Fibroblast of skin of left quadriceps (primary cell): ENCODE measurements at places on chromosomes 1 and 21.

- DNase-seq: no peak
Observed at GRCh38 chr1:243851765-243852164, 1.7 kb upstream of the AKT3 start.

DNA sequence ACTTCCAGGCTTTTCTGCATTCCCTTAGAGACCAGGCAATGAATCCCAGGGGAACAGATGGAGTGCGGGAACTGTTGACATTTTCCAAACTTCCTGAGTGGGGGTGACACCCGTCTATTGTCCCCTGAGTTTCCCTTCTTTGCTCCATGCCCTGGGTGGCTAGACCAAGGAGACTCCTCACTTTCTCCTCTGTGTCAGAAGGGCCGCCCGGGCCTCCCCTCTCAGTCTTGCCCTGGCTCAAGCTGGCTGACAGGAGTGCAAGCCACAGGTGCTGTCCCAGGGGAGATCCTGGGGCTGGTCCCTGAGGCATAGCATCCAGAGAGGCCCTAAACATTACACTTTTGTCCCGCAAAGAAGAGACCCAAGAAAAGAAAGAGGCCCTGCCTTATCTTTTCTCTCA is 62.8 kb downstream of the DDX20 start:
- DNase-seq: no peak

DNA sequence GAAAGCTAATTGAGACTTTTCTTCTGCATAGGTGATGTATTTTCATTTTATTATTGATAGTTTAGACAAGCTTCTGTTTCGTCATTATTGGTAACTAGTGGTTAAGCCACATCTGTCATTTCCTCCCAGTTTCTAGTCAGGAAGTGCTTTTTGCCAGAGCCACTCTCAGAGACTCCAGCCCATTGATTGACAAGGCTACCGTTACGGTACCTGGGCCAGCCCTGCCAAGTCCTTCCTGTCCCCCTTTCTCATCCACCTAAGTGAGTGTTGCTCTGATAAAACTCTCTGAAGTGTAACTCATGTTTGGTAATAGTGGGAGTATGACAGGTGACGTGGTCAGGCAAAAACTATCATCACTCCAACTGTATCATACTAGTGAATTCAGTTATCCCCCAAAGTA is 29.6 kb upstream of the AGL start:
- DNase-seq: no peak

DNA sequence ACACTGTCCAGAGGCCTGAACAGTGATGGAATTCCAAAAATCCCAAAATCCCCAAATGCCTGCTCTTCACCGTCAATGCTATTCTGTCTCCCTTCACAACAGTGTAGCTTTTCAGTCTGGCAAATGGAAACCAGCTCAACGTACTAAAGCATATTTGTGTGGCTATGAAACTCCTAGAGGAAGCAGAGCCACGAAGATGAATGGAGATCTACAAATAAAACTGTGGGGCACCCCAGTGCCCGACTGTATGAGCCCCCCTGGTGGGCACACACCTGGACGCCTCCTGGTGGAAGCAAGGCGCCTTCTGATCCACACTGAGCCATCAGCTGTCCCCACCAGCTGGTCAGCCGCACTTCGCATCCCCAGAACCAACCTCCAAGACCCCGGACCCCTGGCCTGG is 129.1 kb upstream of the SOD1 start:
- no peak for DNase-seq

- peak; percentile 80 for DNase-seq
Observed at GRCh38 chr21:39029086-39029755, 154.0 kb downstream of the PSMG1 start.
